ENCODE measurements at places on chromosomes 6 and 20. TPM values are rescaled to one million over a fixed set of nuclear protein-coding genes. Genes with fewer than 3 reads are reported as not detected.

MUCL3 gene
- not detected for total RNA-seq

PTK6 gene
- total RNA-seq, result not detected

GRCh38 chr6:53067849-53068361, 2.7 kb downstream of the FBXO9 start:
- no peaks in the 10 kb centered on the region for H3K27me3 ChIP-seq
- H3K27ac ChIP-seq, result no peak overlapping the region
- peak; percentile 37 for DNase-seq

DNA sequence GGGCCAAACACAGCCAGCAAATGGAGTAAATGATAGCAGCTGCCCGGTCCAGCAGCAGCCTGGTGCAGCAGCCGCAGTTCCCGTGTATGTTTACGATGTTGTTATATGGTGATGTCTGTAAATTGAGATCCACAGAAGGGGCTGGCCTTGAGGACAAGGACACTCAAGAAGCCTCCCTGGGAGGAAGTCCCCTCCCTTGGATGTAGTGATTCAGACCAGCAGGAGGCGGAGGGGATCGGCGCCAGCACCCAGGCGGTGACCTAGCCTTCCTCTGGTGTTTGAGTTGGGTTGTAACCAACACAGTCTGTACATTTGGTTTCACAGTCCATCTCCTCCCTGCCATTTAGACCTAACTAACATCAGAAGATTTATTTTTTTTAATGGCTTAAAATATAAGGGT, 187.8 kb downstream of the SYNDIG1 start:
- H3K27ac ChIP-seq, result no peak overlapping the region
- peak; percentile 35 for DNase-seq
- no peaks in the 10 kb centered on the region for H3K27me3 ChIP-seq
- H3K4me3 ChIP-seq, result no peak overlapping the region
- H3K4me1 ChIP-seq, result no peaks in the 10 kb centered on the region
- H3K36me3 ChIP-seq, result no peaks in the 10 kb centered on the region

GRCh38 chr6:156791320-156791850, 14.2 kb downstream of the ARID1B start:
- peak; percentile 81 for DNase-seq
- H3K4me1 ChIP-seq, result peaks cover 56% of the 10 kb centered on the region
- peak overlapping the region; percentile 85 for H3K27ac ChIP-seq

SNAI1 gene
- 13.4 TPM for total RNA-seq

DNA sequence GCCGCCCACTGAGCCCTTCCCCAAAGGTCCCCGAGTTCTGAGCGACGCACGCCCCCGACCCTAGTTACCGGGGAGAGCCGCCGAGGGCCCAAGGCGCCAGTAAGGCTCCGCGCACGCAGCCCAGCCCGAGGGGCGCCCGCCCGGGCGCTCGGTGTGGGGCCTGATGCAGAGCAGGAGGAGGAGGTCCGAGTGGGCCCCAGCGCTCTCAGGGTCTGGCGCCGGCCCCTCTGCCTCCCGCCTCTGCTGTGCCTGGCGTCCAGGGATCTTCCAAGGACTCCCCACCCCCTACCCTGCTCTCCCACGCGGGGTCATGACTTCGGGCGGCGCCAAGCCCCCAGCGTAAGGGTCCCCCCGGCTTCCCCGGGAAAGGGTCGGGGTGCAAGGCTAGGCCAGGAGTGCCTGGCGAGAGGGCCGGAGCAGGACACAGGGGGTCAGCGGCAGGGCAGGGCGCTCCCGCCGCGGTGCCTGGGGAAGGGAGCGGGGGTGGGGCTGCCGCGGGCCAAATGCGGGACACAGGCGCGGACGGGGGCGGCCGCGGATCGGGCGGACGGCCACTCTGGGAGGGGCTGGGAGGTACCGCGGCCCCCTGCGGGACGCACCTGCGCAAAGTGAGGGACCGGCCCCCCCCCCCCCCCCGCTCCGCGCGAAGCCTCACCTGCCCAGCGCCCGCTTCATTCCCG, 637 bp downstream of the ABHD12 start:
- H3K27me3 ChIP-seq, result no peaks in the 10 kb centered on the region
- H3K4me1 ChIP-seq, result peaks cover 5% of the 10 kb centered on the region
- peak overlapping the region; percentile 70 for H3K4me3 ChIP-seq
- DNase-seq, result peak; percentile 17

PEX7 gene
- 13.7 TPM for total RNA-seq

MYB gene
- total RNA-seq, result 0.56 TPM

SIRPD gene
- total RNA-seq, result not detected

PRPH2 gene
- total RNA-seq, result 7.3 TPM

DNA sequence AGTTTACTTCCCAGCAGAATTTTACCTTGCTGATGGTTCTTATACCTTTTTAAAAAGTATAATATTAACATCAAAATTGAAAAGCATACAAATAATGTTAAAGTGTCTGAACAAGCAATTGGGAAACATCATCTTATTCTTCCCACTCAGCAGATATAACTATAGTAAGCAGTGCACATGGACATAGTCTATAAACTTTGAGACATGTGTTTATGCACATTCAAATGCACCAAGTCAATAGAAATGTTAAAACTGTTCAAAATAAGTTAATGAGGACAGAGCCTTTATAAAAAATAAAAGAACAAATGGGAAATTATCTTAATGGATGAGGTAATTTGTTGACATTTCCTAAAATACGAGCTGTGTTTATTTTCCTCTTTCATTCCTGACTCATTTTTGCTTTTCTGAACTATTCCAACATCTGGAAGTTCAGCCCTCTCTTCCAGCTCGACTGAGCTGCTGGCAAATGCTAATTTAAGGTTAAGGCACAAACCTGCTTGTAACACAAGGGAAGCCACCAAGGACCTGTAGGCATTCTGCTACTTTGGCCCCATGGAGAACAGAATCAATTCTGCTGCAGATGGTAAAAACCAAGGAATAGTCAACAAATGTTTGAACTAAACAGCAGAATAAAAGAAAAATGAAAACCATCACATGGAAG, 110.3 kb upstream of the MAP3K4 start:
- H3K27ac ChIP-seq, result no peak overlapping the region
- H3K36me3 ChIP-seq, result no peaks in the 10 kb centered on the region
- H3K4me3 ChIP-seq, result no peak overlapping the region
- peaks cover 3% of the 10 kb centered on the region for H3K4me1 ChIP-seq
- H3K27me3 ChIP-seq, result no peaks in the 10 kb centered on the region

GRCh38 chr20:50438986-50439407, 71.2 kb upstream of the PTPN1 start:
- no peaks in the 10 kb centered on the region for H3K36me3 ChIP-seq
- DNase-seq, result no peak
- no peak overlapping the region for H3K4me3 ChIP-seq
- H3K27me3 ChIP-seq, result no peaks in the 10 kb centered on the region

SYCP2L gene
- total RNA-seq, result 6.9 TPM

All from cardiac muscle cell (in vitro differentiated cells and primary cell).